ENCODE measurements at places on chromosomes 12 and 14.

- no peak for DNase-seq
These were observed 17.4 kb downstream of the NPC2 start for GRCh38 chr14:74475678-74476077.

GRCh38 chr12:113096675-113097461, 38.7 kb downstream of the RASAL1 start:
- no peak for DNase-seq

DNA sequence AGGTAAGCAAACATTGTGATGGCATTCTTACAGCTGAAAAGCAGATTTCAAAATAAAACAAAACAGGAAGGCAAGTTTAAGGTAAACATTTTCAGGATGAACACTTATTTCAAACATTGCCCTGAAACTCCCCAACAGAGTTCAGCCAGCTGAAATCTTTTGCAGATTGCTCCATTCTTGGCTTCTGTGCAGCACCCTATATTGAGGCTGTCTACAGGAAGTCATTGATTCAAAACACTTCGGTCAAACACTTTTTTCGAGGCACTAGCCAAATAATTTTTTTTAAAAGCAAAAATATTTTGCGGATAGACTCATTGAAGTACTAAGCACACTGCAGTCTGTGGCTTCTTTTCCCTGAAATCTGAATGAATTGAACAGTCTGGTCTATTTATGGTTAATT, 318.1 kb upstream of the PDE3A start:
- DNase-seq = no peak

DNA sequence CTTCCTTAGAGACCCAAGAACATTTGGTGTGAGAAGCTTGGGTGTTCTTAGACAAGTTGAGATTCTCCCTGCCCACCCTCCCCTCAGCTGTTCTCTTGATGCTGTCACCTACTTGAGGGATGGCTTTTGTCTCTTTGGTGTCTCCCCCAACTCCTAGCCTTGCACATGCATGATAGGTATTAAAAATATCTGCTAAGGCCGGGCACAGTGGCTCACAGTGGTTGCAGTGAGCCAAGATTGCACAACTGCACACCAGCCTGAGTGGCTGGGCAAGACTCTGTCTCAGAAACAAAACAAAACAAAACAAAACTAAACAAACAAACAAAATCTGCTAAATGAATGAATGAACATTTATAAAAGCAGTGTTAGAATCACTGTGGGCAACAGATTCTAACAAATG, 261.1 kb downstream of the AKAP6 start:
- DNase-seq = no peak

GRCh38 chr12:12918781-12919389, 27.5 kb downstream of the GPRC5A start:
- DNase-seq = no peak

- DNase-seq = no peak
These were observed 1117.5 kb downstream of the AACS start for GRCh38 chr12:126182619-126183236.

DNA sequence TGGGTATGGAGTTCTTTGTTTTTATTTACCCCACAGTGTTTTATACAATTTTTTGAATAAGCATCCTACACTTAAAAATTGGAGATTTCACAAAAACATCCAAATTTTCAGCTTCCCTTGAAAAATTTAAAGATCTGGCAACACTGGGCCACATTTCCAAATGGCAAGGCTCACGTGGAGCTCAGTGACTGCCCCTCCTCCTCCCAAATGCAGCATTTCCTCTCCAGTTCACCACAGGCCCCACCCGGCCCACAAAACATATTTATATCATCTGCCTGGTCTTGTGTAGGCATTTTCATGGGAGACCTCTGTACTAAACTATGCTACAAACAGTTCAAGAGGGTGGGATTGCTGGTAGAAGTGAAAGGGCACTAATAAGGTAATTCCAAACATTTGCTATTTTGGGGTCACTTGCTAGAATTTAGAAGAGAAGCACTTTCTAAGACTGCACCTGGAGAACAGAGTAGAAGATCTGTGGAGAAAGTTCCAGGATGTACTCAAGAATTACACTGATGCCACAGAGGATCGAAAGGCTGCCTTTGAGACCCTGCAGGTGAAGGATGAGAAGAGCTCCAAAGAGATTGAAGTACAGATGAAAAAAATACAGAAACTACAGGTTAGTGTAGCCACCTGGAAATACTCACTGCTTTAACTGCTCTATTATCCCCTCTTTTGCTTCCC, 7.3 kb downstream of the FKBP11 start:
- no peak for DNase-seq

GRCh38 chr12:79331870-79332269, 358.9 kb downstream of the PAWR start:
- no peak for DNase-seq

GRCh38 chr12:57242329-57242690, 8.7 kb downstream of the STAC3 start:
- DNase-seq = no peak

GRCh38 chr12:85188619-85189018, 91.4 kb upstream of the ALX1 start:
- no peak for DNase-seq

DNA sequence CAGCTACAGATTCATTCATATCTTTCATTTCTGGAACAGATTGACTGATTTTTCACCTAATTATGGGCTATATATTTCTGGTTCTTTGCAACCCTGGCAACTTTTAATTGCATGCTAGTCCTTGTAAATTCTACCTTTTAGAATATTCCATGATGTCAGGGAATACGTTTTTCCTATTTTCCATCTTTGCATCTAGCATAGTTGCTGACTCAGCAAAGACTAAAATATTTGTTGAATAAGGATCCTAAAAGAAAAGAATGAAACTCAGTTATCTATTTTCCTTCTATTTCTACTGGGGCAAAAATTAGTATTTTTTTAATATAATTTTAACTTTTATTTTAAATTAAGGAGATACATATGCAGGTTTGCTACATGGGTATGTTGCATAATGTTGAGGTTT, 438.3 kb downstream of the GXYLT1 start:
- no peak for DNase-seq

- DNase-seq = no peak
These were observed 10.3 kb upstream of the SERPINA3 start for GRCh38 chr14:94601884-94602391.

- peak; percentile 93 for DNase-seq
These were observed at the start of gene DLGAP5 for GRCh38 chr14:55191203-55192053. TSS of gene DLGAP5 (minus strand) at chr14:55191585. CDS start at chr14:55189179, 2,406 bp downstream.

GRCh38 chr12:107437954-107438353, 247.6 kb upstream of the PWP1 start:
- DNase-seq = no peak

- no peak for DNase-seq
These were observed 24.9 kb downstream of the RIN3 start for GRCh38 chr14:92538412-92538985.

GRCh38 chr14:38524636-38525509, 269.0 kb upstream of the CLEC14A start:
- DNase-seq = no peak

- no peak for DNase-seq
These were observed 32.2 kb upstream of the NOS1 start for GRCh38 chr12:117393656-117394055.

DNA sequence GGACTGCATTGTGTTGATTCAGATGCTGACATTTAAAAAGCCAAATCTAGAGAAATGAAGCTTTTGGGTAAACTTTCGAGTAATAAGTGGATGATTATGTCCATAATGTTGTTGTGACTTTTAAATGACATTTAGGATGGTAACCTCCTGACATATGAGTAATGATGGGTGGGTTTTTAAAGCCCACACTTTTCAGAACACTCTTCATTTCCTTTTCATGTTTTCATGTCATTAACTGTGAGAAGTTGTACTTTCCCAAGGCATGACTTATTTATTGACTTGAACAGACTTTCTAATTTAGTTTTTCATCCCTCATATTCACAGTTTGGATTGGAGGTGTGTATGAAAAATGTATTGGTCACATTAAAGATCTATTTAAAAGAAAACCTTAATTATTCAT, 35.5 kb downstream of the RGS6 start:
- DNase-seq = no peak

GRCh38 chr12:89470741-89471509, 53.7 kb downstream of the GALNT4 start:
- DNase-seq = no peak

DNA sequence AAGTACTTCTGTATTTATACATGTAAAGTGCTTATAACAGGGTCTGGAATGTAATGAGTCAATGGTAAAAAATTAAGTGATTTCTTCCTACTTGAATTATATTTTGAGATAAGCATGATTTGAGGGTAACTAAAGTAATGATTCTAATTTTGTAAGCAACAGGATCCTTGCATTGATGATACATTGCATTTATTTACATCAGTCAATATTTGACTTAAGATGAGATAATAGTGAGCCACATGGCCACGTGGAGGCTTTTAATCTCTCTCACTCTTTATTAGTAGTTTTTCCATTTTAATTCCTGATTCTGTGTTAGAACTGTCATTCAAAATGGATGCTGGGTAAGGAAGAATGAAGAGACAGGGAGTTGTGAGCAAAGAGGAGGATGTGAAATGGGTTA, 298.1 kb upstream of the PRICKLE1 start:
- DNase-seq = no peak

DNA sequence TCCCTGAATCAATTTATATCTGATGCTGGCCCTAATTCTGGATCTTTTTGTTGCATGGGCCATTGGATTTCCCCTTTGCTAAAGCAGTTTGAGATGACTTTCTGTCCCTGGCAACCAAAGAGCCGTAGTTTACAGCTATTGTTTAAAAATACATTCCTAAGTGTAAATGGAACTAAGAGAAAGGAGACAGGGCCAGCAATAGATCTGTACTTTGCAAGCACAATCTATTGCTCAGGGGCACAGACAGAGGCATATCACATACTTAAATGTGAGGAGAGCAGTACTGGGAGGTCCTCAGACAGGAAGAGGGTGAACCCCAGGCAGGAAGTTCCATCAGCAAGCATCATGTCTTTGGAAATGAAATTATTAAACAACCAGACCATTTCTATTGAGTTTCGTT, 126.6 kb downstream of the ZFP36L1 start:
- peak; percentile 12 for DNase-seq

GRCh38 chr12:65188179-65188701, 18.9 kb downstream of the LEMD3 start:
- no peak for DNase-seq

DNA sequence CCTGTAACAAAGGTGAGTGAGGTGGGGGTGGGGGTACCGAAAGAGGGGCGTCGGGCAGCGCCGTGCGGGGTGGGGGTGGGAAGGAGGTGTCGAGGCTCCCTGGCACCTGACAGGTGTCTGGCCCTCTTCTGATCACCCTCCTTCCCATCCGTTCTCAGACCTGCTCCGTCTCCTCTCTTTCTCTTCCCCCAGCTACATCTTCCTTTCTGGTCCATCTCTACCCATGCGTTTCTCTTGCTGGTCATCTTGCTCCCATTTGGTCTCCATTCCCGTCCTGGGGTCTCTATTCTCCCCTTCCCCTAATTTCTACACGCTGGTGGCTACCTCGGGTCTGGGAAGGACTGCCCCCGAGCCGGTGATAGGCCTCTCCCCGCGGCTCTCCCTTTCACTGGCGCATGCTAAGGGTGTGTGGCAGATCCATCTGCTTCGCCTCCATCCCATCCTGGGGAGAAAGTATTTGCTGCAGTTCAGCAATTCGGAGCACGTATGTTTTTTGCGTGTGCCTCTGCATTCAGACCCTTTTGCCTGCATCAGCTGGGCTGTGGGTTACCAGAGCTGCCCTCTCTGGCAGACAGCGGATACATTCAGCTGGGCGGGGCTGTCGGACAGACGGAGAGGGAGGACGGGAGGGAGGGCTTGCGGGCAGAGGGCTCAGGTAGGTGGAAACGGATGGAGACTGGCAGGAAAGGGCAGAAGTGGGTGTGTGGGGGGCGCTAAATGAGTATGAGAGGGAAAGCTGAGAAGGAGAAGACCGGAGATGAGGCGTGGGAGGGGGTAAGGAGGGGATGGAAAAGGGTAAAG, 730 bp downstream of the CLSTN3 start:
- DNase-seq = peak; percentile 64

DNA sequence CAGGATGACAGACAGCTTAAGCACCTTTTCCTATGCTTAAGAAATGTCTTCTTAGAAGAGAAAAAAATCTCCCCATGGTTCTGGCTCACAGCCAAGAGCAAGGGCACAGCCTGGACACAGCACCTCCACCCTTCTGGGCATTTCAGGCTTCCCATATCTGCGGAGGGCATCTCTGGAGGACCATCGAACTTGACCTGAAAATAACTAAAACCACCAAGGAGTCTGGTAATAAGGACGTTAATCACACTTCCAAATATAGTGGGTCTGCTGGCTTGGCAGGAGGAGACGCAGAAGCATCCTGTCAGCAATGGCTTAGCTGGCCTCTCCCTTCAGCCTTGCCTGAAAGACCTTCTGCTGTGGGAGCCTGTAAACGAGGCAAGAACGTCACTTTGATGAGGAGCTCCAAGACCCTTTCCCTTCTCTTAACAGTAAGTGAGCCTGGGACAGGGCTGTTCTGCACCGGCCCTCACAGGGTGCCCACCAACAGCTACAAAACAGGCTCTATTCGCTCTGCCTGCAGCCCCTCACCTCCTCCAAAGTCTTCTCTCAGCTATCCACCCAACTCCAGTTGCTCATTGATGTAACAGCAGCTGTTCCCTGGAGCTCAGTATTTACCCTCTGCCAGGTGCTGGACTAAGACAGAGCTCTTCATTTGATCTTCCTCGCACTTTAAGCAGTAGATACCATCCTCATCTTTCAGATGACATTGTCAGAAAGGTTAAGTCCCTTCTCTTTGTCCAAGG, 13.2 kb downstream of the SETD3 start:
- no peak for DNase-seq

DNA sequence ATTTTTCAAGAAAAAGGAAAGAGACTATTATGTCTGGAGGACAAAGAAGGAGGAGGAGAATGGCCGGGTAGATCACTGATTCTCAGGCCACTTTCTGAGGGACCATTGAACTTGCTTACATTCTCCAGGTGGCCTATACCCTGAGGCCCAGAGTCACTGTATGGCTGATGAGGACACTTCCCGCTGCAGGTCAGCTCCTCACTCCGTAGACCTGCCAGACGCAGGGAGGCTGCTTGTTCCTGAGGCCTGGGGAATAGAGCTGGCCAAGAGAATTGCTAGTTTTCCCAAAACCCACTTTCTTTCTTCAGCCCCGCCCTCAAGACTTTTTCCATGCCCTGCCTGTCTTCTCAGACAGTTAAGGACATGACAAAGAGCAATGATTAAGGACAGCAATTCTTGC, 510.5 kb upstream of the TBX3 start:
- no peak for DNase-seq

GRCh38 chr12:41225179-41225578, 37.1 kb downstream of the PDZRN4 start:
- DNase-seq = no peak

DNA sequence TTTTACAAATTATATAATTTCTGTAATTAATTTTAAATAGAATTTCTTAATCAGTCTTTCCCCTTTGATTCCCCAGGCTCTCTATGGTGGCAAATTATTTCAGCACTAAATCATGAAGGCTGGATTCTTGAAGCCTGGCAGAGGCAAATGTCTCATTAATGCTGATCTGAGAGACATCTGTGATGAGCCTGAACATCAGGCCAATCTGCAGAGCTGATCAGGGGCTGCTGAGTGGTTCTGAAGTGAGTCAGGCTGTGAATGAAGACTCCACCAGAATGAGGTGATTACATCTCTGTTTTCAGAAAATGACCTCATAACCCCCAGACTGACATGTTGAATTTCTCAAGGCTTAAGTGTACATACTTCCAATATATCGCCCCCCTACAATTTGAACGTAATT, 124.2 kb upstream of the MIS18BP1 start:
- DNase-seq = no peak

GRCh38 chr12:120453977-120454376, 7.7 kb downstream of the GATC start:
- DNase-seq = no peak
